LoVo (cell line): ENCODE measurements at places on chromosomes 6 and 20.

DNA sequence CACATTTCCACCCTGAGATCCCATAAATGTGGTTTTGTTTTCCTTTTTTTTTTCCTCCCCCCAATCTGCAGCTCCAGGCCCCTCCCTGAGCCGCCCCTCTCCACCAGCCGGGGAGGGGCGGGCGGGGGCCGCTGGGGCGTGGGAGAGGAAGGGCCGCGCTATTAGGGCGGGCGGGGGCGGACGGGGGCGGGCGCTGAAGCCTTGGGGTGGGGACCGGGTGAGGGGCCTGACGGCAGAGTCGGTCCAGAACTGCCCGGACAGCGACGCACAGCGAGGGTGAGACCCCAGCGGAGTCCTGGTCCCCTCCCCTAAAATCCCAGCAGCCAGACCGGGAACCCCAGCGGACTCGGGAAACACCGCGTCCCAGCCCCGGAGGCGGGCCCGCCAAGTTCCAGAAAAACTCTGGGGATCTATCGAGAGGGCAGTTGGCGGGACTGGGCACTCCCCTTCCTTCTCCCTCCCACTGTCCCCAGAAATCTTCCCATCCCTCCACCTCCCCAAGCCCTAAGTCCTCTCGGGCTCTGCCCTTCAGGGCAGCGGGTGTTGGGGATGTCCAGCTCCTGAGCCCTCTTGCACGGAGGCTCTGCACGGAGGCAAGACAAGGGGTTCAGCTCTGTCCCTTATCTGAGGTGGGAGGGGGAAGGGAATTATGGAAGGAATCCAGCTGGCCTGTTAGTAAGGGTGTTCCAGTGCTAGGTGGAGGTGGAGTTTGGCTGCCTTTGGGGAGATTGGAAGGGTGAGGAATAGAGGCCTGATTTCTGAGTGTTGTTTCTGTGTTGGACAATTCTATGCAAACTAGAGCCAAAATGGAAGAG, at the start of gene PRICKLE4:
Gene PRICKLE4 (plus strand): TSS at position 232 of the 815 bp plus-strand sequence. CDS start 2,692 bp downstream, outside the sequence.
- peak; percentile 18 for DNase-seq

- DNase-seq: no peak
Observed at GRCh38 chr6:165186041-165186440, 123.4 kb downstream of the C6orf118 start.

GRCh38 chr20:63415647-63416391, 54.7 kb upstream of the CHRNA4 start:
- no peak for DNase-seq

- DNase-seq: peak; percentile 64
Observed at GRCh38 chr20:44651684-44652423, at the start of gene ADA. ADA (minus strand) TSS chr20:44651699; CDS start chr20:44651607, 92 bp downstream.

DNA sequence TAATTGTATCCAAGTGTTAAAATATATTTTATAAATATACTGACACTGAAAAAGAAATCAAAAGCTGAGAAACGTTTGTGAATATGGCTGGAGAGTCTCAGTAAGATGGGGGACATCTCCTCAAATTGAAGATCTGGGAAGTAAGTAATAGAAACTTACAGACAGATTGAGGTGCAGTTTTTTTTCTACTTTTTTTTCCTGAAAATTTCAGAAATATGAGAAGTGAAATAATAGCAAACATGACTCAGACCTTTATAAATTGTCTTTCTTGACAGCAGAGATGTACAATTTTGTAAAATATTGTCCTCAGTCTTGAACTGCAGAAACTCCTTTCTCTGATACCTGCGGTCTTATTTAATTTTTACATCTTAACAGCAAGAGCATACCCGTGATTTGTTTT, 347.1 kb downstream of the UTRN start:
- DNase-seq: no peak

DNA sequence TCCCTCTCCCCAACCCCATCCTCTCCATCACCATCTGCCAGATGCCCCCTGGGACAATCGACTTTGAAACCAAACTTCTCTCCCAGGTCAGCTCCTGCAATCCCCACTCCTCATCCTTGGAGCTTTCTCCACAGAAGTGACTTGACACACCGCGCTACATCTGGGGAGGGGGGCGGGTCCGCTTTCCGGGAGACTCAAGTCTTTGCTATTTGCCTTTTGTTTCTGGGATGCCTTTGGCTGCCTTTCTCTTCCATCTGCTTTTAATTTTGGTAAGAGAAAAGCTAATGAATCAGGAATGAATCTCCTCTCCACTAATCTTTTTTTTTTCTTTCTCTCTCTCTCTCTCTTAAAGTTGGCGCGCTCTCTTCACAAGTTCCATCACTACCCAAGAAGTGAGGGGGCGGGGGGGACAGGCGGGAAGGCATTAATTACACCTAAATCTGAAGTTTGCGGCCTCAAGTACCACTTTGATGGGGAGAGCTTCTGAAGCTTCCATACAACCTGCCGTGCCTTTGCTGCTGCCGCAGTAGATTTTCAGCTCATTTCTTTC, 664 bp upstream of the TPBG start:
- no peak for DNase-seq

DNA sequence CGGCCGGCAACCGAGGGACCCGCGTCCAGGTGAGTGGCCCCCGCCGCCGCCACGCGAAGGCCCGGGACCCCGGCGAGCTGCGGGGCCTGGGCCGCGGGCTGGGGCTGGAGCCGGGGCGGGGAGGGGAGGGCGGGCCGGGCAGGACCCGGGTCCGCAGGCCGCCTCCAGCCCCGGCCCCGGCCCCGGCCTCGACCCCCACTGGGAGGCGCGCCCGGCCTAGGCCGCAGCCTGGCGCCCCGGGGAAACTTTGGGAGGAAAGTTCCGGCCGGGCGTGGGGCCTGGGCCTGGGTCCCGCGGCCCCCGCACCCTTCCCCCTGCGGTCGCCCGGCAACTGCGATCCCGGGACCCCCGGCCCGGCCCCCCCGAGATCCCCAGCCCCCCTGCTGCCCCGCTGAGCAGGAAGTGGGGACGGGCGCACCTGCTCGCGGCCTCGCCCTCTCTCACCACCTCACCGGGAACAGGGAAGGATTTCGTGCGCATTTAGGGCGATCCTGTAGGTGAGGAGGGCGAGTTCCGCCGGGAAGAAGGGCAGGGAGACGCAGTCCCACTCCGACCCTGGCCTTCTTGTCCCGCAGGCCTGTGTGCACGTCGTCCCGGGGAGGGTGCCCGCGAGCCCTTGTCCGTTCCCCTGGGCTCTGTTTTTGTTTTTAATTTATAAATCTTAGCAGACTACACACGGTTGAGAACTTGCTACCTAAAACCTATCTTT, 402 bp downstream of the OSBPL2 start:
- peak; percentile 43 for DNase-seq

- no peak for DNase-seq
Observed at GRCh38 chr6:46333481-46333880, 157.8 kb downstream of the RCAN2 start.

- no peak for DNase-seq
Observed at GRCh38 chr6:116200619-116201249, 53.1 kb downstream of the TSPYL4 start.

- peak; percentile 23 for DNase-seq
Observed at GRCh38 chr20:52060794-52061714, 130.5 kb downstream of the ZFP64 start.

- no peak for DNase-seq
Observed at GRCh38 chr20:53737396-53738038, 143.9 kb upstream of the ZNF217 start.

DNA sequence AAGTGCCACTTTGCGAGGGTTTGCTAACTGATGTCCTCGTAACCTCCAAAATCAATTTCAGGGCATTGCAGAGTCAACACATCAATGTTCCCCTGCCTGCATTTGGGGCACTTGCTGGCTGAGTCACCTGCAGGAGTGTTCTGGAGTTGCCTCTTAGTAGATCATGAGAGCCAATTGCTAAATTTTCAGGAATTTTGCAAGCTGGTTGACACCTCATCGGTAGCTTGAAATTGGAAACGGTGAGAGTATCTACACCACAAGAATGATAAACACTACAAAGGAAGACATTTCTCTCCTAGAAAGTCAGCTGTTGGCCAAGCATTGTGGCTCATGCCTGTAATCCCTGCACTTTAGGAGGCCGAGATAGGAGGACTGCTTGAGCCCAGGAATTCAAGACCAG, 10.8 kb upstream of the BFSP1 start:
- no peak for DNase-seq

- DNase-seq: no peak
Observed at GRCh38 chr20:63651942-63652191, 1.4 kb downstream of the STMN3 start.
